Activated T-helper 1 cell treated with anti-CD3 and anti-CD28 coated beads, Interleukin-12 subunit alpha, Interleukin-12 subunit beta, Interleukin-2, Interleukin-4 antibody, amounts not matched to agents 30 ng/mL and 10 ng/mL and 1 ng/mL, durations not matched to agents 14 hours and 24 hours and 36 hours (primary cell): ENCODE measurements at places on chromosomes 16 and 17. TPM values are rescaled to one million over a fixed set of nuclear protein-coding genes. Genes with fewer than 3 reads are reported as not detected.
A peak's percentile ranks its signal among the peaks of the same experiment; 100 is the strongest.

VAT1L gene
- not detected in 2 replicates for total RNA-seq

CHD9NB gene
- 0.24 and 1.1 TPM in 2 replicates for total RNA-seq

APRT gene
- 301 and 303 TPM in 2 replicates for total RNA-seq

ZNF624 gene
- total RNA-seq = 2.0 and 2.8 TPM in 2 replicates

NHERF2 gene
- total RNA-seq = 2.2 and 2.5 TPM in 2 replicates

DNA sequence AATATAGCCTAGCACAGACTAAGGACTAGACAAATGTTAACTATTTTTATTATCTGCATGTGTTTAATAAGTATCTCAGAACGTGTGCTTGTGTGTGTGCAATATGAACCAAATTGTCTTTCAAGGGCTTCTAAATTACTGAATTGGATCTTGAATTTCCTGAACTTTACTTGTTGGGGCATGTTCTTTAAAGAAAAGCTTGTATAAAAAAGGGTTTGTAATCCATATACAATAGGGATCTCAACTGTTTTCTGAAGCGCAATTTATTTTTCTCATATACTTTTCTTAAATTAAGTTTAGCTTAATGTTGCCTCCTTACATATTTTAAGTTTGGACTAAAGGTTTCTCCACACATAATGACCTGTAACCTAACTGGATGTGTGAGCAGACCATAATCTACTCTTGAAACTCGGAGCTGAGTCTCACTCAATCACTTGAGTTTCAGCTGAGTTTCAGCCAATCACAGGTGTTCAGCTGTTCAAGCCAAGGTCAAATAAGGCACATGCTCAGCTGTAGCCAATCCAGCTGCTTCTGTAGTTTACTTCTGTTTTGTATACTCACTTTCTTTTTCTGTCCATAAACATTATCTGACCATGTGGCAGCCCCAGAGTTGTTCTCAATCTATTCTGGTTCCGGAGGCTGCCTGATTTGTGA, 72.3 kb downstream of the CDK5R1 start:
- no peak for DNase-seq

GRCh38 chr17:63356337-63356757, 89.8 kb downstream of the CYB561 start:
- DNase-seq = no peak

- DNase-seq = no peak
Measured at GRCh38 chr17:70709596-70709995, 540.3 kb downstream of the KCNJ2 start.

DNA sequence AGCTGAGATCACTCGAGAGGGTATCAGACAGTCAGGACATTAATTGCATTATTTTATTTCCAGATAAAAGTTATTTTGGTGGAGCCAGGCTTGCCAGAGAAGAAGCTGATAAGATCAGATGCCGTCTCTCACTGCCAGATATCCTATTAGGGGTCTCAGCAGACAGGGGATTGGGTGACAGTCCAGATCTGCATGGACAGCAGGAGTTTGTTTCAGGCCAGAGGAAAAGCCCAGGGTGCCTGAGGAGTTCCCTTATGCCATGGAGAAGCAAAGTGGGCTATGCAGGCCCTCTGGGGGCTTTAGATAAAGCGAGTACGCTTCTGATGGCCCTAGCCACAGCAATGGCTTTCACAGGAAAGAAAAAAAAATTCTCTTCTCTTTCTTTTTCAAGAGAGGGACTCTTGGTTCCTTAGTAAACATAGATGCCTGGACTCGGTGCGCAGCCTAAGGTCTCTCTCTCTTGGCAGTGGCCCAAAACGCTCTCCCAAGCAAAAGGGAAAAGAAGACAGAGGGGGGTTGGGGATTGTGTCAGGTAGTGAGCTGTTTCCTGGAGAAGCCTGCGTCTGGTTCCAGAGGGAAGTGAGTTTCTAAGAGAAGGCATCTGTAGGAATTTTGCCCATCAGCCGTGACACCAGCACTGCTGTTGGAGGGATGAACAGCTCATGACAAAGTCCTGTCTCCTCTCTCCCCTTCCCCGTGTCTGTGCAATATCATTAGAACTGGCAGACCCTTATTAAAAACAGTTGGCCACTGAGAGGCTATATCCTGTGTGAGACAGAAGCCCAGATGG, 166.3 kb upstream of the FOXF1 start:
- no peak for DNase-seq

- no peak for DNase-seq
Measured at GRCh38 chr16:17419266-17419665, 51.5 kb downstream of the XYLT1 start.

DNA sequence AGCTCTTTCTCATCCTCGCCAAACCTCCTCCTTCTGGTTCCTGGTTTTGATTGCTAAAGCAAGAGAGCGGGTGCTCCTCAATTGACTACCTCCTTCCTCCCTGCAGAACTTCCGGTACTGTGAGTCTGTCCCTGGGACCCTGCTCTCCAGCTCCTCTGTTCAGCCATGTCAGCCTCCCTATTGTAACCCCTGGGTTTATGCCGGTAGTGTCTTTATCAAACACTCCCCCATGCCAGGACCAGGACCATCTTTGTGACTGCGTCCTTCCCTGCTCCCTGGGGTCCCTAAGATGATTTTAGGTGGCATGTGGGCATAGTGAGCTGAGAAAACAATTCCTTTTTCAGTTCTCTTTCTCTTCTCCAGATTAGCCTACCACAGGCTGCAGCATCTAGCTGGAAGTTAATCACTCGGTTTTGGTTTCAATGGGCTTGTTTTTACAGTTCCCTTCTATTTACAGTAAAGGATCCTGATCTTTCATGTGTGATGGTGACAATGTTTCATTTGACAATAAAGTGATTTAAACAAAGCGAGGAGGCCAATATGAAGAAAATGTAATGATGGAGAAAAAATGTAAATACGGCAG, 27.7 kb upstream of the IL21R start:
- DNase-seq = no peak

GRCh38 chr17:48722915-48723422, at the start of gene PRAC2:
PRAC2 (plus strand) TSS chr17:48723185; CDS start chr17:48724411, 1,226 bp downstream.
- DNase-seq = no peak

DNA sequence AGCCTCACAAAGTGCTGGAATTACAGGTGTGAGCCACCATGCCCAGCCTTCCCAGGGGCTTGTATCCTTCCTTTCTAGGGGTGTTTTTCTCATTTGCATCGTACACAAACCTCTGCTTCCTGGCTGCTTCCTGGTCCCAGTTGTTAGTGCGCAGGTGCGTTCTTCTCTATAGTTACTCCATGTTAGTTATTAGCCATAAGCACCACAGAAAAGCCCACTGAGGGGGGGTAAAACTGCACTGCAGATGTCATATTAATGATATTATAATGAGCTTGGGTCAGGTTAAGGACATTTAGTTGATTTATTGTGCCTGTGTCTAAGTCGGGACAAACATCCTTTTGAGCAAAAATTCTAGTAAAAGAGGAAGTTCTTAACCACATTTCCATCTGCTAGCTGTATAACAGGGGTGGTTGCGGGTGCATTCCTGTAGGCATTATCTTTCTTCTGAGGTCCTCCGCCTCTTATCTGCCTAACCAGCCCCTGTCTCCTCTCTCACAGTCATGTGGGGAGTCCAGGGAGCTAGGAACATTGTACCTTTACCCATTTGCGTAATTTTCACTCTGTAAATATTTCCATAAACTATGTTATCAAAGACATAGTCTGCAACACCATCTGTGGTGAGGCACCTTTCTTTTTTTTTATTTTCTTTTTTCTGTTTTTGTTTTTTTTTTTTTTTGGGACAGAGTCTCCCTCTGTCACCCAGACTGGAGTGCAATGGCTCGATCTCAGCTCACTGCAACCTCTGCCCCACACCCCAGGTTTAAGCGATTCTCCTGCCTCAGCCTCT, 23.6 kb upstream of the ATF7IP2 start:
- DNase-seq = peak; percentile 11

DNA sequence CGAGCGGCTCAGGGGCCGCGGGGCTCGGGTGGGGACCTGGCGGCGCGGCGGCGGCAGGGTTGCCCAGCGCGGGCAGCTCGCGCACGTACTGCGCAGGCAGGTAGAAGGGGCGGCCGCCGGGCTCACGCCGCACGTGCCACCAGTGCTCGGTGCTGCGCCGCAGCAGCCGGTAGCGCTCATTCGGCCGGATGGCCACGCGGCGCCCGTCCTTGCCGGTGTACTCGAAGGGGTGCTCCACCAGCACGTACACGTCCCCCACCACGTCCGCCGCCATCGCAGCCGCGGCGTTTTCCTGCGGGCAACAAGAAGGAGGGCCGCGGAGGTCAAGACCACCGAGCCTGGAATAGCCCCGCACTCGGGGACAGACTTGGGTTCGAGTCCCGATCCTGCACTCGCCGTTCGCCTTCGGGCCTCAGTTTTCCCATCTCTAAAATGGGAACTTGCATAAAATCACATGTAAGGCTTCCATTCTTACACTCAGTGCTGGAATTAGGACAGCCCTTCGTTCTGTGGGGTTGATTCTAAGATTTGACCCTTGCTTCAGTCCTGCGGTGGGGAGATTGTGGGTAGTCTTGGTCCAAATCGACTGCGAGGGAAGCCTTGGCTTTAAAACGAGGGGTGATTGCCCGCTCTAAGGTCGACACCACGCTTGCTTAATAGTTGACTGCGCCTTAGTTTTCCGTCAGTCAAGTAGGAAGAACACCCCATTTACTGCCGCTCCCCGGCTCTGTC, 2.5 kb downstream of the ARHGAP27 start:
- no peak for DNase-seq

- no peak for DNase-seq
Measured at GRCh38 chr16:88883946-88884345, 17.5 kb upstream of the PABPN1L start.

DNA sequence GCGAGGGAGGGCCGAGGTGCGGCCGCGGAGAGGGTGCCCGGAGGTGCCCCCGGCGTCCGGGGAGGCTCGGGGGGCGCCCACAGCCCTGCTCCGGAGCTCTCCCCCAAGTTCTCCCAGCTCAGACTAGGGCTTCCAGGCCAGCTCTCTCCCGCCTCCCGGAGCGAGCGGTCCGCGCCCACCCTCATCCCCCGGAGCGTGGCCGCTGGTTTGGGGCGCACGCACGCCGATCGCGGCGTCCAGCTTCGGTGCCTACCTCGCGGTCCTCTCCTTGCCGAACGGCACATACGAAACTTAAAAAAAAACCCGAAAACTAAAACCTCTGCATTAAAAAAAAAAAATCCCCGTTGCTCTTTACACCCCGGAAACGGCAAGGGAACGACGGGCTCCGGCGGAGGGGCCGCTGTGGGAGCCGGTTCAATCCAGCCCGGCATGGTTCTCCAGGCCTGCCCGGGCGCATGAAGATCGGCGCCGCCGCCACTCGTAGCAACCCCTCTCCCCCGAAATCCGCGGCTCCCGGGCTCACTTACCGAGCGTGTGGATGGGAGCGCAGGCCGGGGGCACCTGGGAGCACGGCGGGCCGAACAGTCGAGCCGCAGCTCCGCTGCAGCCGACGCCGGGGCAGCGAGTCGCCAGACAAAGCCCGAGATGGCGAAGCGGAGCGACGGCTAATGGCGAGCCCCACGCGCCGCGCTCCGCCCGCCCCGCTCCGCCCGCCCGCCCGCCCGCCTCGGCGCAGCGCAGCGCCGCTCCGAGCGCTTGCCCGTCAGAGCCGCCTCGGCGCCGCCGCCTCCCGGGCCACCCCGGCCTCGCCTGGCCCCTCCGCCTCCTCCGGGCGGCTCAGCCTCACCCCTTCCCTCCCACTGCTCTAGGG, 973 bp upstream of the UBTF start:
- peak; percentile 45 for DNase-seq

- no peak for DNase-seq
Measured at GRCh38 chr16:9123871-9124270, 32.4 kb downstream of the HAPSTR1 start.
